Fibroblast of lung (primary cell): ENCODE measurements at places on chromosomes 3 and 15.
A peak's percentile ranks its signal among the peaks of the same experiment; 100 is the strongest.

- no peak overlapping the region for H3K4me3 ChIP-seq
- H3K27ac ChIP-seq = no peak overlapping the region
- H3K27me3 ChIP-seq = no peaks in the 10 kb centered on the region
- no peaks in the 10 kb centered on the region for H3K36me3 ChIP-seq
- DNase-seq = no peak
These were observed 16.9 kb upstream of the DOCK3 start for GRCh38 chr3:50657816-50658215.

DNA sequence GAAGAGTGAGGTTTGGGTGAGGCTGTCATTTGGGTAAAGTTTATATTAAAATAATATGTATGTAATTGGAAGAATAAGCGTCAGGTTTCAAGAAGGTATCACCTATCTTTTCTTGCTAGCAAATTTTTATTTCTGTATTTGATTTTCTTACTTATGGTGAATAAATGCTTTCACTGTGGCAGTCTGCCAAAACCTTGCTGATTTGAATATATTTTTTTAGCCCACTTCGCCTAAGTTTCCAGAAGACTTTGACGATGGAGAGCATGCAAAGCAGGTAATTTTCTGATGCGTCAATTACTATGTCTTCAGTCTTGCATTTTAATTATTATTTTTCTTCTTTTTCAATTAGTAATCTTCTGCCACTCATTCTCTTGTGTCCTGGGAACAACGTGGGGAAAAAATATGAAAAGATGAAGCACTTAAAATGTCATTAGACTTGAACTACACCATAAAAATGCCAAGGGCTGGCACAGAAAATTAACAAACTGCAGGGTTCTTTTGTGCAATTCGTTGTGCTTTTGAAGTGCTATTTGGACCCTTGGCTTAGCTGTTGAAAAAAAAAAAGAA is 40.4 kb downstream of the SRP14 start:
- H3K27me3 ChIP-seq = no peaks in the 10 kb centered on the region
- H3K4me1 ChIP-seq = peaks cover 3% of the 10 kb centered on the region
- peaks cover 17% of the 10 kb centered on the region for H3K36me3 ChIP-seq
- H3K4me3 ChIP-seq = no peak overlapping the region
- DNase-seq = no peak

GRCh38 chr3:184546252-184546651 is 15.3 kb upstream of the EPHB3 start:
- H3K36me3 ChIP-seq = no peaks in the 10 kb centered on the region
- H3K4me3 ChIP-seq = no peak overlapping the region
- H3K27ac ChIP-seq = no peak overlapping the region
- no peak for DNase-seq

GRCh38 chr3:156460206-156460611 is 94.7 kb downstream of the SSR3 start:
- H3K36me3 ChIP-seq = no peaks in the 10 kb centered on the region
- no peaks in the 10 kb centered on the region for H3K4me1 ChIP-seq
- no peak for DNase-seq

- peak; percentile 43 for DNase-seq
- H3K27ac ChIP-seq = no peak overlapping the region
- H3K4me3 ChIP-seq = no peak overlapping the region
- H3K4me1 ChIP-seq = no peaks in the 10 kb centered on the region
- H3K27me3 ChIP-seq = no peaks in the 10 kb centered on the region
These were observed 770.0 kb downstream of the GRM7 start for GRCh38 chr3:7630925-7631324.

GRCh38 chr3:79810581-79810980 is 42.8 kb upstream of the ROBO1 start:
- H3K4me1 ChIP-seq = no peaks in the 10 kb centered on the region
- no peak for DNase-seq
- H3K4me3 ChIP-seq = no peak overlapping the region

- H3K27ac ChIP-seq = no peak overlapping the region
- no peak for DNase-seq
- no peaks in the 10 kb centered on the region for H3K27me3 ChIP-seq
- no peaks in the 10 kb centered on the region for H3K4me1 ChIP-seq
- no peak overlapping the region for H3K4me3 ChIP-seq
These were observed 147.0 kb upstream of the VEPH1 start for GRCh38 chr3:157650172-157650571.

DNA sequence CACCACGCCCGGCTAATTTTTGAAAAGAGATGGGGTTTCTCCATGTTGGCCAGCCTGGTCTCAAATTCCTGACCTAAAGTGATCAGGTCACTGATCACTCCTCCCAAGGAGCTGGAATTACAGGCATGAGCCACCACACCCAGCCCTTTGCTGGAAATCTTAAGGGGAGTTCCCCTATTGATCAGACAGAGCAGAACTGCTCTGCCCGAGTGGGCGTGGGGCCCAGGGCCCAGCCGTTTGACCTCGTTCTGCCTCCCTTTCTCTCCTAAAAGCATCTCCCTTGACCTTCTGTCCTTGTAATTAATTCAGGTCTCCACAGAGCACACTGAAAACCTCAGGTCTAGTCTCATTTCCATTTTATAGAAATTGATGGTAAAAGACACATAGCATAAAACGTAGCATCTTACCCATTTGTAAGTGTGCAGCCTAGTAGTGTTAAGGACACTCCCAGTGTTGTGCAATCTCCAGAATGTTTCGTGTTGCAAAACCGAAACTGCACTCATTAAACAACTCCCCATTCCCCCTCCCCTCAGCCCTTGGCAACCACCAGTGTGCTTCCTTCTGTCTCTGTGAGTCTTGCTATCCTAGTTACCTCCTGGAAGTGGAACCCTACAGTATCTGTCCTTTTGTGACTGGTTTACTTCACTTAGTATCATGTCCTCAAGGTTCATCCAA is 89.3 kb downstream of the SLCO3A1 start:
- DNase-seq = peak; percentile 95
- H3K4me1 ChIP-seq = peaks cover 22% of the 10 kb centered on the region
- H3K27me3 ChIP-seq = no peaks in the 10 kb centered on the region
- peak overlapping the region; percentile 1 for H3K4me3 ChIP-seq

GRCh38 chr15:27028858-27029477 is 58.0 kb downstream of the GABRG3 start:
- H3K4me1 ChIP-seq = no peaks in the 10 kb centered on the region
- no peak overlapping the region for H3K4me3 ChIP-seq
- no peak for DNase-seq
- no peaks in the 10 kb centered on the region for H3K27me3 ChIP-seq
- no peak overlapping the region for H3K27ac ChIP-seq

GRCh38 chr3:78430741-78431140 is 1337.1 kb downstream of the ROBO1 start:
- no peak overlapping the region for H3K27ac ChIP-seq
- no peak overlapping the region for H3K4me3 ChIP-seq
- no peaks in the 10 kb centered on the region for H3K36me3 ChIP-seq
- H3K27me3 ChIP-seq = no peaks in the 10 kb centered on the region

GRCh38 chr3:117898722-117899522 is 1135.7 kb downstream of the IGSF11 start:
- H3K4me3 ChIP-seq = no peak overlapping the region
- H3K27me3 ChIP-seq = no peaks in the 10 kb centered on the region
- no peaks in the 10 kb centered on the region for H3K36me3 ChIP-seq
- no peaks in the 10 kb centered on the region for H3K4me1 ChIP-seq
- no peak for DNase-seq

- H3K36me3 ChIP-seq = no peaks in the 10 kb centered on the region
- no peak for DNase-seq
These were observed 33.0 kb upstream of the UMPS start for GRCh38 chr3:124697302-124697701.

GRCh38 chr3:133887803-133888703 is 7.6 kb downstream of the RAB6B start:
- no peak overlapping the region for H3K27ac ChIP-seq
- no peaks in the 10 kb centered on the region for H3K36me3 ChIP-seq
- H3K4me3 ChIP-seq = no peak overlapping the region
- no peaks in the 10 kb centered on the region for H3K27me3 ChIP-seq
- peak; percentile 3 for DNase-seq

DNA sequence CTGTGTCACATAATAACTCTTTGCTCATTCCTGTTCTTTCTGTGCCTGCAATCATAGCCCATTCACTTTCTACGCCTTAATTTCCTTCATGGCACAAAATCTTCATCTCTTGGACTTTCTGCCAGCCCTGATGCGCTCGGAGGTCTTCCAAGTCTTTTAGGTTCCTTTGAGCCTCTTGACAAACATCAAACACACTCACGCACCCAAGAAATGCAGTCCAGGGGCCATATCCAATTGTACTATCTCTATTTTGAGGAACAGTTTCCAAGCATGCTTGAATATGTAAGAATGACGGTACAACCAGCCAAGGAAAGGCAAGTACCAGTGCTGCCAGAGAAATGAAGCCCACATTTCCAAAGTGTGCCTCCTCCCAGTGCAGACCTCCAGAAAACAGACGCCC is 234.1 kb downstream of the MEX3B start:
- no peak overlapping the region for H3K27ac ChIP-seq
- H3K27me3 ChIP-seq = no peaks in the 10 kb centered on the region
- H3K36me3 ChIP-seq = no peaks in the 10 kb centered on the region
- no peak for DNase-seq
- no peaks in the 10 kb centered on the region for H3K4me1 ChIP-seq
- no peak overlapping the region for H3K4me3 ChIP-seq

DNA sequence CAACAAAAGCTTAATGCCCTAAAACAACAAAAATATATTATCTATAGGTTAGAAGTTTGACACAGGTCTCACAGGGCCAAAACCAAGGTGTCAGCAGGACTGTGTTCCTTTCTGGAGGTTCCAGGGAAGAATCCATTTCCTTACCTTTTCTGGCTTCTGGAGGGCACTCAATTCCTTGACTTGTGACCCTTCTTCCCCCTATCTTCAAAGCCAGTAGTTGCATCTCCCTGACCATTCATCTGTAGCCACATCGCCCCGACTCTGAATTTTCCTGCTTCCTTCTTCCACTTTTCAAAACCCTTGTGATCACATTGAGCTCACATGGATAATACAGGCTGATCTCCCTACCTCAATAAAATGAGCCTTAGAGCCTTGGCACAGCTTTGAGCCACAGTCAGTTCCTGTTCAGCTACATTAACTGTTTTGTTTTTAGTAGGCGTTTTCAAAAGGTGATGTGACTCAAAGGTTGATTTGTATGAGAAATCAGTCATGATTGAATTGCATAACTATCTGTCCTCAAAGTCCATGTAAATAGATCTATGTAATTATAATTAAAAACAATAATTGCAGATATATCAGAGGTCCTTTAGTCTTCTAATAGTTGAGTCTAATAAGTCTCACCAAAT is 12.4 kb downstream of the PFN2 start:
- H3K27ac ChIP-seq = no peak overlapping the region
- H3K4me1 ChIP-seq = no peaks in the 10 kb centered on the region
- H3K36me3 ChIP-seq = peaks cover 2% of the 10 kb centered on the region
- no peak for DNase-seq
- no peaks in the 10 kb centered on the region for H3K27me3 ChIP-seq

DNA sequence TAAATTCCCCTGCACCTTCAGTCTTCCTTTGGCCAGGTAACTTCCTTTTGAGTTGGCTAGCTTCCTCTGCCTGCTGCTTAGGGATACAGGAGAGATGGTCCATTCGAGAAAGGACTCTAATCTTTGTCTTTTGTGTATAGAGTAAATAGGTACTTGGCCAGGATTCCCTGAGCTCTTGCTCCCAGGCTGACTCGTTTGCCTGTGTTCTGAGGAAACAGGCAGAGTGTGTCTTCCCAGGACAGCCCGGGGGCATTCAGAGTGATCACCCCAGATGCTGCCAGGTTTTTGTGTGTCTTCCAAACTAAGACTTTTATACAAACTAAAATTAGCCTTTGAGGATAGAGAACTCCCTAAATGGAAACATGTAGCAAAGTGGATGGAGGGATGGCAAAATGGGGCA is 39.5 kb downstream of the TMEM108 start:
- H3K27me3 ChIP-seq = no peaks in the 10 kb centered on the region
- no peak overlapping the region for H3K4me3 ChIP-seq
- H3K4me1 ChIP-seq = no peaks in the 10 kb centered on the region

DNA sequence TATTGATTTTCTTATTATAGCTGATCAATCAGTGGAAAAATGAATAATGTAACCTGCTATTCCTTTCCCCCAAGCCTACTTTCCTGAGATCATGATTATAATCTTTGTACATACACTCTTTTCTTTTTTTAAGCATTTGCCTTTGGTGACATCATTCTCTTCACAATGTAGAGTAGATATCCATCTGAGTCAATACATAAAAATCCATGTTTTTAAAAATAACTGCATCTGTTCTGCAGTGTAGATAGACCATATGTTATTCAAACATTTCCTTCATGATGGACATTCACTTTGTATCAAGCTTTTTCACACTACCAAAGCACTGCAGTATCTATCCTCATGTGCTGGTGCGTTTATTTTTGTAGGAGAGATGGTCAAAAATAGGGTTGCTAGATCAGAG is 211.1 kb downstream of the PTPRG start:
- H3K4me1 ChIP-seq = peaks cover 7% of the 10 kb centered on the region
- no peaks in the 10 kb centered on the region for H3K36me3 ChIP-seq

DNA sequence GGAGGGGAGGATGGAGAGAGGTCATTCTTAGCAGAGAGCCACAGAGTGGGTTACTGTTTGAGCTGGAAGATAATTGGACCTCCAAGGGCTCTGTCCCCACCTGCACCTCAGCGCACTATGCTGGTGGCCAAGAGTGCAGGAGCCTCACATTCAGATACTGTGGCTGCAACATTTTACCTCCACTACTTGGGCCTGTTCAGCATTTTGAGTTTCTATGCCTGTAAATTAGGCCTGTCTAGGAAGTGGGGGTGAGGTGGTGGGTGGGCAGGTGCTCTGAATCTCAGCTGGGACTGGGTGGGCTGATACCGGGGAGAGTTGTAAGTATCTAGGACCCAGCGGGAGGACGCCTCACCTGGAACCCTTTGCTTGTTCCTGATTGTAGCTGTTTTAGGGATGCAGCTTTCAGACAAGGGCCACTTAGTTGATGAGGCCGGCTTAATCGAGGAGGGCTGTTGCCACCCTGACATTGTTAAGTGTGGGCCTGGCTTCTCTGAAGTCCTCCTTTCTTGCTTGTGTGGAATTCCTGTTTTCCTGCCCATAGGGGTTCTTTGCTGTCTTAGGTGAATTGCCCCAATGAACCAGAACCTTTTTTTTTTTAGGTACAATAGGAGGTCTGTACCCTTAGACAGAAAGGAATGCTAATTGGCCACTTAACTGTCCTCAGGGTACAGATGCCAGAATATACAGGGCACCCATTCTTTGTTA is 83.8 kb downstream of the SMAD3 start:
- H3K36me3 ChIP-seq = peaks cover 17% of the 10 kb centered on the region
- H3K4me3 ChIP-seq = no peak overlapping the region
- peak overlapping the region; percentile 96 for H3K27ac ChIP-seq
- H3K27me3 ChIP-seq = no peaks in the 10 kb centered on the region
